ENCODE measurements at places on chromosomes 3 and 15.

DNA sequence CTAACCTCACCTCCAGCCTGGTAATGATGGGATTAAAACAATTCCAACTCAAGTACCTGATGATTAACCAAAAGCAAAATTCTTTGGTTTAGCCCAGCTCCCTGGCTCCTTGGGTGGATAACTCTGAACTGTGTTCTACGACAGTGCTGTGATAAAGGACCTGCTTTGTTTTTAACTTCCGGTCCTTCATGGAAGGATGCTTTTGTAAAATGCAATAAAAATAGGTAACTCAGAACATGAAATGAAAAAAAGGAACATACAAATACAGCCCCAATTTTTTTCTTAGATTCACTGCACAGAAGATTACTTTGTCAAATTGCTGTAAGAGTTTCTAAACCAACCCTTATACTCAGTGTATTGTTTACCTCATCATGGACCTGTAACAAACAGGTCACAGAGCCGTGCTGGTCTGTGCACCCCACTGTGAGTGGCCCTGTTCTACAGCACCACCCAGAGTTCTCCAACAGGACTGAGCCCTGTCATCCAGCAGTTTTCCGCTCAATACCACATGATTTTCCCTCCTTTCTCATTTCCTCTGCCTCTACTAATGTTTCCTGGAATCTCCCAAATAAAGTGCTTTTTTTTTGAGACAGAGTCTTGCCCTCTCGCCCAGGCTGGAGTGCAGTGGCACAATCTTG lies 4.9 kb upstream of the PCYT1A start:
- no peak for DNase-seq

GRCh38 chr3:72018343-72018984 lies 233.5 kb upstream of the PROK2 start:
- DNase-seq, result no peak

GRCh38 chr3:59143447-59143846 lies 93.6 kb upstream of the CFAP20DC start:
- no peak for DNase-seq

GRCh38 chr3:106341586-106342162 lies 472.9 kb upstream of the CBLB start:
- no peak for DNase-seq

GRCh38 chr3:69250014-69250413 lies 127.6 kb upstream of the LMOD3 start:
- no peak for DNase-seq

DNA sequence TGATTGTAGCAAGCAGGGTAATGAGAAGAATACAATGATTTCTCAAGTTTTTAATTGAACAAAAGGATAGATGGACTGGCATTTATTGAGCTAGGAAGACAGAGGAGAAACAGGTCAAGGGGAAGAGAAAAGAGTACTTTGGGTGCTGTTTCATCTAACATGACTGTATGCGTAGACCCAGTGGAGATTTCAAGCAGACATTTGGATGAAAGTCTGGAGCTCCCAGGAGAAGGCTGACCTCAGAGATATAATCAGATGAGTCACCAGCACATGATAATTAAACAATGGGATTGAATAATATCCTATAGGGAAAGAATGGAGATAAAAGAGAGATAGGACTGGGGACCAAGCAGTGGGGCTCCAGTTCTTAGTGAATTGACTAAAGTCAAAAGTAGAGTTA lies 194.9 kb downstream of the ARRDC4 start:
- peak; percentile 75 for DNase-seq

DNA sequence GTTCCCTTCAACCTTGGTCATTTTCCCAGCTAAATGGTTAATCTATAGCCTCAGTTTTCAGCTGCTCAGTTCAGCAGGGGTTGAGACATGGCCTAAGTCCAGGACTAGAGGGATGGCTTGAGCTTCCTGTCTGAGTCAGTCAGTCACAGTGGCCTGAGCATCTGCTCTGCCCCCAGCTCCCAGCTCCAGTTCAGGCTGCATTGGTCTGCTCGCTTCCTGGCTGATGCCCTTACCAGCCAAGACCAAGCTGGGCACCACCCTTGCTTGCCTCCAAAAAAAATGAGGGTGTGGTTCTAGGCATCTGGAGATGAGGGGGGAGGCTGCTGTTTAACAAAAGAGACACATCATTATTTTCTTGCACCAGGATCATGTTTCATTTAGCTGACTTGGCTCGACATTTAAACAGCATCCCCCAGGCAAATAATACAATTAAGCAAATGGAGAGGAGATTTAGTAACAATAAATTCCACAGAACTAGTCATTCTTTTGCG lies 70.7 kb downstream of the WNT5A start:
- DNase-seq, result peak; percentile 91

DNA sequence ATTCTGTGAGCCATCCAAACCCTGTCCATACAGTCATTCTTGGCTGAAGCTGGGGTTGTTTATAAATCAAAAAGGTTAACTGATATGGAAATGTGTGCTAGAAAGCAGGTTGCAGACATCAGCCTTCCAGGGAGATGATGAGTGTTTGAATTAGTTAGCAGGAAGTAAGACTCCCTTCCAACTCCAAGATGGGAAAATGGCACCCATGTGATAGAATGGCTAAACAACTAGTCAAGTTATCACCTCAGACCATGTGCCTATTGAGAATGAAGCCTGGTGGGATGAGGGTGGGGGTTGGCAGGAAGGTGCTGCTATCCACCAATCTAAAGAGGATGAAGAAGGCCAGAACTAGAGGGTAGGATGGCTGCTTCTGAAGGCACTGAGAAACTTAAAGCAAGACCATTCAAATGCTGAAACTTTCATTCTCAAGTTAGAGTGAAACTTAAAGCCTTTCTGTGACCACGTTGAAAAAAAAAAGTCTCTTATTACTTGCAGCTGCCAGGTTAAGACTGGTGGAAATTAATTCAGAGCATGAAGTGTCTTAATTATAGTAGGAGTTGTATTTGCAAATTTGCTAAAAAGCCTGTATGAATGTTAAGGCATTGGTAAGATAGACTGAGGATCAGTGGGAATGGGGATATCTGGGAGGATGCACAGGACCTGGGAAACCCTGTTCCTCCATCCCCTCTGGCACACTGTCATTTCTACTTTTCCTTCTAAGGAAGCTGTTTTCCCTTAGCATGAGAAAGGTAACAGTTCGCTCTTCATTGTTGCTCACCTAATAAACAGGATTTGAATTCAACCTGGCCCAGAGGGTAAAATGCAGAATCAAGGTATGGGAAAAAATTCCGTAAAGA lies 36.8 kb downstream of the CCR3 start:
- no peak for DNase-seq

DNA sequence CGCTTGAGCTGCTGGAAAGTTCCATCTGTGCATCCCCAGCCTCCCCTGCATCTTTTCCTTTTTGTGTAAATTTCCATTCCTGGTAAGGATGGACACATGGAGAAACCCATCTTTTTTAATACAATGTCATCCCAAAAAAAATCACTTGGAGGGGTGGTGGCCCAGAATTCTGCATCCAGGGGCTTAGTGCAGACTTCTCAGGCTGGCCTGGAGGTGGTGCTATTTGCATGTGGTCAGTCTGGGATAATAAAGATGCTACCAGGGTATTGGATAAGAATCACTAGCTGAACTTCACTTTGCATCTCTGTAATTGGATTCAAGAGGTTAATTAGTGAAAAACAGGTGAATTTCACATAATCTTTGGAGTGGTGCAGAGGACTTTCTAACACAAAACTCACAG lies 1.8 kb upstream of the ZSCAN2 start:
- peak; percentile 53 for DNase-seq

DNA sequence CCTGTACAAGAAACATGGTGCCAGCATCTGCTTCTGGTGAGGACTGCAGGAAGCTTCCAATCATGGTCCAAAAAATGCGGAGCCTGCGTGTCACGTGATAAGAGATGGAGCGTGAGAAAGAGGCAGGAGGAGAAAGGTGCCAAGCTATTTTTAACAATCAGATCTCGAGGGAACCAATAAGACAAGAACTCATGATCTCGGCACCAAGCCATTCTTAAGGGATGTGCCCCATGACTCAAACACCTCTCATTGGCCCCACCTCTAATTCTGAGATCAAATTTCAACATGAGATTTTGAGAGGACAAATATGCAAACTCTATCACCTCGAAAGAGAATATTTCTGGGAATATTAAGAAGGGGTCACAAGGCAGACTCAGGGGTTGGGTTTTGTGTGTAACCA lies 107.2 kb downstream of the PYDC2 start:
- no peak for DNase-seq

GRCh38 chr3:10888518-10889090 lies 72.6 kb downstream of the SLC6A11 start:
- no peak for DNase-seq

GRCh38 chr3:188649521-188649920 lies 495.6 kb downstream of the LPP start:
- peak; percentile 45 for DNase-seq

DNA sequence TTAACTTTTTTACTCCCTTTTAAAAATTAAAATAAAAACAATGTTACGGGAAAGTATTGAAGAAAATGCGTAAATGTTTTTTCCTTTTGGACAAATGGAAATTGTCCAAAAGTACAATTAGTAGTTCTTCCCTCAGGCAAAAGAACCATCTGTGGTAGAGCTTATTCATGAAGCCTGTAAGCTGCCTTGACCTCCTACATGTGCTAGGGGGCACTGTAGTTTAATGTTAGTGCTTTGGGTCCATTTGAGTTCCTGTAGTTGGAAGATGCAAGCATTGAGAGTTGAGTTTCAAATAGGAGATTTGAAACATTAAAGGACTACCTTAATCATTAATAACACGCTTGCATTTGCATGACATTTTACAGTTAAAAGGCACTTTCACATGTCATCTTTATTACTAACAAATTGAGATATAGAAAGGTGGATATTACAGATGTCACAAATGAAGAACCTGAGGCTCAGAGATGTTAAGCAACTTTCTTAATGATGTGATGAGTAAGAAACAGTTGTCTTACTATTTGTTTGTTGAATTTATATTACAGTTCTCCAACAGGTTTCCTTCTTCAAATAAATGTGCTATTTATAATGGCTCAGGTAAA lies 1.8 kb upstream of the ZNF385D start:
- peak; percentile 66 for DNase-seq

- DNase-seq, result no peak
Observed at GRCh38 chr15:90232941-90233386, 777 bp downstream of the CIB1 start.

GRCh38 chr3:189927975-189928895 lies 192.5 kb downstream of the P3H2 start:
- DNase-seq, result no peak

DNA sequence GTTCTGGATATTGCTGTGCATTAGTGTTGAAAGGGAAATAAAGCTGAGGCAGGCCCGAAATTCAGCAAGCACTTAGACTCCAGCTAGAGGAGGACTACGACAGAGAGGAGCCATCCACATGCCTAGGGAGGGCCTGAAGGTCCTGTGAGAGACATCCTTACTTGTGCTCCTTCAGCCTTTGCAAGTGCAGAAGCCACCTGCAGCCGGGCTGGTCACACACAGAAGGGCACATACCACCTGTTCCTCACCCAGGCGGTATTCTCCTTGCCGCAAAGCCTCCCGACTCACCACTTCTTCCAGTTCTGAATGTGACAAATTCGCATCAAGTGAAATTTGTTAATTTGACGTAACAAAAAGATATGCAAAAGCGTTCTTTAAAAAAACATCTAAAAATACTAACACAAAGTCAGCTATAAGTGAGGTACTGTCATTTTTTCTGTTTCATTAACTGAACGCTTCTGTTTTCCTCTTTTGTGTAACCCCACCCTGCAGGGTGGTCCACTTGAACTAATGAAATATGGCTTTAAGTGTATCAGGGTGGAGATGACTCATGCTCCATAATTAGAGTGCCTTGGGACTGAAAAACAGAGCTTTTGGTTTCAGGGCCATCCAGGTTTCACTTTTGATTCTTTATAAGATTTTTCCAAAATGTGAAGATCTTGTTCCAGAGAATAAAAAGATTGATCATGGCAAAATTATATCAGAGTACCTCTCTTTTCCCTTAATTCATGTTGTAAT lies 467.9 kb upstream of the ATP11B start:
- DNase-seq, result no peak

DNA sequence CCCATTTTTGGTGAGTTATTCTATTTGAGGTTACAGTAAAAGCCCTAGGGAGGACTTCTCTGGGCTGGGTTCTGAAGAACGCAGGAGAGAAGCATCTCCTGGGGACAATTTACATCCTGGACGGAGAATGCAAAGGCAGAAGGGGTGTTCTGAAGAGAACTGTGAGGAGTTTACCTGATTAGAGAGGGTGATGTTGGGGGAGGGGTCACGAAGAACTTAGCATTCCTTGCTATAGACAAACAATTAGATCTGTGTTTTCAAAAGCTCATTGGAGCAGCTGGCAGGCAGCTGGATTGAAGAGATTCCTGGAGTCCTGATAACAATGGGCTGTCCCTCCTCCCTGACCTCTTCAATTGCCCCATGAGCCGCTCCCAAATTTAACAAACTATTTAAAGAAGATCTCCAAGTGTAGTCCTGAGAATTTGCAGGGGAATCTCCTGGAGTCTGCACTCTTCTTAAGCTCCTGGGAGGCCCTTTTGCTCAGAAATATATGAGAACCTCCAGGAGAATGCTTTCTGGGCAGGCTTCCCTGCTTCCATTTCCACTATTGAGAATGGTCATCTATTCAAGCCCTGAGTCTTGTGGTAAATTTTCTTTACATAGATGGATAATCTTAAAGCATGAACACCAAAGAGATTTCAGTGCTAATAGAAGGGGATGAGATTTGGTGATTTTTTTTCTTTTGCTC lies 55.3 kb downstream of the ARHGAP31 start:
- DNase-seq, result no peak

GRCh38 chr15:32819448-32819847 lies 101.6 kb downstream of the GREM1 start:
- DNase-seq, result no peak

DNA sequence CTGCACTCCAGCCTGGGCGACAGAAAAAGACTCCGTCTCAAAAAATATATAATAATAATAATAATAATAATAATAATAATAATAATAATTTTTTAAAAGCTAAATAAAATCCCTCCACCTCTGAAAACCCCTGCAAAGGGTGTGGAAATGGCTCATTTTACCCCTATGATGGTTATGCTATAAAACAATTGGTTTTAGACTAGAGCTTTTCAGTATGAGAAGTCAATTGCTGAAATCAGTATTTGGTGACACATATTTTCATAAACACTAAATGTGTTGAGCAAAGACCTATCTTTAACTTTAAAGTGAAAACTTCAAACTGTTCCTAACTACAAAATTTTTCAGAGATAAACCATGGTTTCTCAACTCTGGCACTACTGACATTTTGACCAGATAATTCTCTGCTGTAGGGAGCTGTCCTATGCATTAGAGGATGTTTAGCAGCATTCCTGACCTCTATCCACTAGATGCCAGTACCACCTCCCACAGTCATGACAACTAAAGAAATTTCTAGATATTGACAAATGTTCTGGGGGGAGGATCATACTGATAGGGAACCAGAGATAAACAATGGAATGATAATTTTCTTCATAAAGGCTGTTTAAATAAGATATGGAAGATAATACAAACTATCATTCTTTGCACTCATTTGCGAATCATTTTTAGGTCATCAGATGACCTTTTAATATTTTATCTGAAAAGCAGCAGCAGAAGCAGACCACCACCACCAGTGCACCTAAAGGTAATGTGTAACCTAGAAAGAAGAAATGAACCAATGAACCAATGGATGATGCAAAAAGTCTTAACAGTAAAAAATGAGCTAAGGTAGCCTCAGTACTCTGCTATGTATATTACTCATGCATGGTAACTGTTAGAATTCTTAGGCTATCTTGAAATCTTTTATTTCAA lies 13.8 kb downstream of the PTPN9 start:
- peak; percentile 46 for DNase-seq

- DNase-seq, result no peak
Observed at GRCh38 chr3:67495751-67496150, 158.7 kb downstream of the SUCLG2 start.

GRCh38 chr3:102124282-102124681 lies 275.0 kb downstream of the NFKBIZ start:
- peak; percentile 45 for DNase-seq

- DNase-seq, result no peak
Observed at GRCh38 chr3:10376353-10376752, 55.4 kb upstream of the SEC13 start.

All from HFFc6 (cell line).